ENCODE measurements at places on chromosomes 6 and 20. TPM values are rescaled to one million over a fixed set of nuclear protein-coding genes. Genes with fewer than 3 reads are reported as not detected.

Gene HAO1
- total RNA-seq = not detected

Gene SLC22A7
- total RNA-seq = not detected

Gene BPIFA1
- total RNA-seq = not detected

Gene TIAM2
- total RNA-seq = 3.5 TPM

Gene TINAG
- not detected for total RNA-seq

Gene CFAP61
- 0.19 TPM for total RNA-seq

Gene GGT7
- 10.0 TPM for total RNA-seq

Gene E2F3
- total RNA-seq = 3.4 TPM

Gene LY6G6D
- not detected for total RNA-seq

Gene SLC52A3
- total RNA-seq = not detected

Gene SEMG1
- not detected for total RNA-seq

Gene EEF1A1
- 20,609 TPM for total RNA-seq

Gene MLN
- total RNA-seq = not detected

Gene HTR1E
- total RNA-seq = not detected

Gene CDH4
- 0.28 TPM for total RNA-seq

Gene PLA2G7
- total RNA-seq = under 0.01 TPM

Gene SAMD5
- total RNA-seq = under 0.01 TPM

Gene RAET1L
- total RNA-seq = not detected

Gene RHAG
- not detected for total RNA-seq

Gene PDYN
- not detected for total RNA-seq

Gene HLA-E
- total RNA-seq = 102 TPM

Gene PNISR
- total RNA-seq = 34.1 TPM

Gene PRSS35
- 1.7 TPM for total RNA-seq

Gene ADGRB3
- not detected for total RNA-seq

Gene SLC22A3
- 2.3 TPM for total RNA-seq

Gene PRKN
- total RNA-seq = 0.58 TPM

Gene E2F1
- 16.1 TPM for total RNA-seq

Gene HCK
- total RNA-seq = not detected

Gene SIRPB2
- not detected for total RNA-seq

Gene OPRM1
- not detected for total RNA-seq

Gene HLA-DPB1
- 26.8 TPM for total RNA-seq

Gene EEF1E1
- 63.1 TPM for total RNA-seq

Gene SMLR1
- 0.19 TPM for total RNA-seq

Gene FABP7
- total RNA-seq = not detected

Gene ANKRD6
- 2.5 TPM for total RNA-seq

Gene MYL9
- total RNA-seq = 19.7 TPM

Gene VSX1
- total RNA-seq = not detected

Gene TUBB1
- total RNA-seq = not detected

Gene NOTCH4
- total RNA-seq = 1.5 TPM

Gene C6orf132
- 1.2 TPM for total RNA-seq

Gene RTN4IP1
- 12.3 TPM for total RNA-seq

Gene TCF19
- total RNA-seq = 3.7 TPM

Gene PLN
- 0.19 TPM for total RNA-seq

Gene MAS1
- total RNA-seq = under 0.01 TPM

Gene APCDD1L
- 7.3 TPM for total RNA-seq

Gene CLDN20
- not detected for total RNA-seq

Gene RGS17
- 9.3 TPM for total RNA-seq

Gene CTAGE9
- total RNA-seq = not detected

Gene PTCRA
- total RNA-seq = not detected

Gene CNR1
- 0.28 TPM for total RNA-seq

Gene MEI4
- total RNA-seq = not detected

Gene TPBG
- total RNA-seq = 61.9 TPM

Gene BNIP5
- not detected for total RNA-seq

Gene TRIM31
- not detected for total RNA-seq

Gene THBD
- total RNA-seq = 18.0 TPM

Gene SLC17A1
- total RNA-seq = not detected

Gene PAK5
- not detected for total RNA-seq

Gene BPI
- not detected for total RNA-seq

All from regular cardiac myocyte (primary cell).